Spinal cord (tissue), 10 donors: ENCODE measurements at places on chromosomes 12 and 14.

DNA sequence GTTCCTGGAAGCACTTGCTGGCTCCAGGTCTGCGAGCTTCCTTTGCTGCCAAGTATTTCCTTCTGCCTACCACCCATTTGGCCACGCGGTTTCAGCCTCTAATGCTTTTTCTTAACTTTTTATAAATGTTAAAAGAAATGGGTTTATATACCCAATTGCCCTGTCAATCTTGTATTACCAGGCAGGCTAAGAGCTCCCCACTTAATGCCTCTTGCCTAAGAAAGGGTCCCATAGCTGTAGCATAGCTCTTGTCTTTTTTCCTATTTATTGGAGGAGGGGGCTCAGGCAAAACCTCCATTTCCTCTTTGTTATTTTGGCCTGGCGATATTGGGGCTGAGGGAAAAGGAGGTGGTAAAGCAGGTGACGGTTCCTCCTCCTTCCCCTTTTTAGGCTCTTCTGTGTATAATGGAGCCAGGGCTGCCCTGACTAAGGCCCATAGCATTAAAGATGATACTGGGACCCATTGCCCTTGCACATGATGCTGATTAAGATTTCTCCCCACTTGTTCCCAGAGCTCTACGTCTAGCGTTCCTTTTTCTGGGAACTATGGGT, 21.6 kb upstream of the BLTP3B start:
- no peak for DNase-seq

DNA sequence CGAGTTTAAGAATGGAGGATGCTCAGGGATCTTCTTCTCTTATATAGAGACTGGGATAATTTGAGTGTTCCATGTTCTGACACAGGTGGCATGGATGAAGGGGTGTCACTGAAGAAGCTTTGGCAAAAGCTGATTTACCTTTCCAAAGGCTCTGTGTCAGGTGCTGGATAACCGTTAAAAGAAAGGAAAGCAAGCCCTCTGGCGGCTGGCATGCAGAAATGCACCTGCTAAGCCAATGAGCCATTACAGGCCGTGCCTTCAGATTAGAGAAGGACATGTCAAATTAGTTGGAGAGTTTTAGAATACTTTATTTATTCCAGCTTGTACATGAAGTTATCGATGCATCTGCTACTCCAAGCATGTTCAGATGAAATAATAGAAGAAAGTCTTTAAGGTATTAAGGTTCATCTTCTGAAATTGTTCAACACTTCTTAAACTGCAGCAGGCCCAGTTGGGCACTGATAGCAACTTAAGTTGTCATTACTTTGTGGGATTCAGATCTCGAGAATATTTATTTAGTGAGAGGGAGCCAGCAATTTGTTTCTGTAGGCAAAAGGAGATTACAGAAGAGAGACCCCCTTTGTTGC, 678.2 kb downstream of the NRXN3 start:
- peak; percentile 70 for DNase-seq

- no peak for DNase-seq
These were observed 234.6 kb downstream of the PCNX1 start for GRCh38 chr14:71141701-71142374.

DNA sequence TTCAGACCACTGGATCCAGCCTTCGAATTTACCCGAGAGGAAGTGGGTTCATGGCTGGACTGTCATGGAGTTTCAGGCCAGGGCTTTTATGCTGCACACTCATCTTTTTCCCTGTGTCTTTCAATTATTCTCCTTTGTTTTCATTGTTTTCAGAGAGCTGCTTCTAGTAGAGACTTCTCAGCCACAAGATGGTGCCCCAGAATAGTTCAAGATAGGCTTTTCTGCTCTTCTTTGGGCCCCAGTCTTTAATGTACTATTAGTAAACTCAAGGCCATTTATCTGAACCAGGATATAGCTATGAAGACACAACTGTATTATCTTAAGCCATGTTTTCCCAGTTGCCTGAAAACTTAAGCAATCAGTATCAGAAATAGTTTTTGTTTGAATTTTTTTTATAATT, 30.4 kb upstream of the PSMA6 start:
- no peak for DNase-seq

GRCh38 chr14:92190768-92191167, 69.0 kb downstream of the CPSF2 start:
- DNase-seq, result no peak

GRCh38 chr12:20189767-20190166, 178.6 kb upstream of the PDE3A start:
- DNase-seq, result no peak

DNA sequence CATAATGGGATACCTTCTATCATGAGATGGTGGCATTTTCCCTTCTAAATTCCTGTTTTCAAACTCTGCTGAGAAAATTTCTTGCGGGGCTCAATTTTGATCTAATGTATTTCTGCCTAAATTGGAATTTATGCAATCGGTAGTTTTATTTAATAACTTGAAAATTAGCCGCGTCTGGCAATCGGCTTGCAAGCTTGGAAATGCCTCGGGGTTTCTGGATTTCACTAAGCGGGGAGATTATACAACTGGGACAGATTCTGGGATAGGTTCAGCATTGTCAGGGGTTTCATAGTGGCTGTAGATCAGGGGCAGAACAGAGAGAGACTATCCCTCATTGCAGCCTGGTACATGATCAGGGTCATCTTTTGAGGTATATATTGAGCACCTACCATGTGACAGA, 8.6 kb downstream of the CCDC60 start:
- no peak for DNase-seq

DNA sequence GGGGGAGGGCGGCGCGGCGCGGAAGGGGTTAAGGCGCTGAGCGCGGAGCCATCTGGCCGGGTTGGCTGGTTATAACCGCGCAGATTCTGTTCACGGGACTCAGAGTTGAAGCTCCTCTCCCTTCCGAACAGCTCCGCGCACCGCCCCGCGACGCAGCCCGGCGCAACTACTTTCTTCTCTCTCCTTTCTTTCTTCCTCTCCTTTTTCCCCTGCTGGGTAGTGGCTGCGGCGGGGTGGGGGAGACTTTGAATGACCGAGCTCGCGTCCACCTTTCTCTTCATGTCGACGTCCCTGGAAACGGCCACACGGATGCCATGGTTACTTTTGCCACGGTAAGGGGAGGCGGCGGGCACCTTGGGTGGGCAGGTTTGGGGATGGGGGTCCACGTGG, at the start of gene NTF3:
Gene NTF3 (plus strand): TSS at position 98 of the 390 bp plus-strand sequence. CDS start 217 bp downstream, at position 315.
- peak; percentile 68 for DNase-seq

GRCh38 chr14:96494331-96494730, 7.9 kb upstream of the PAPOLA start:
- no peak for DNase-seq

GRCh38 chr12:25929142-25929541, 29.3 kb upstream of the RASSF8 start:
- DNase-seq, result no peak

DNA sequence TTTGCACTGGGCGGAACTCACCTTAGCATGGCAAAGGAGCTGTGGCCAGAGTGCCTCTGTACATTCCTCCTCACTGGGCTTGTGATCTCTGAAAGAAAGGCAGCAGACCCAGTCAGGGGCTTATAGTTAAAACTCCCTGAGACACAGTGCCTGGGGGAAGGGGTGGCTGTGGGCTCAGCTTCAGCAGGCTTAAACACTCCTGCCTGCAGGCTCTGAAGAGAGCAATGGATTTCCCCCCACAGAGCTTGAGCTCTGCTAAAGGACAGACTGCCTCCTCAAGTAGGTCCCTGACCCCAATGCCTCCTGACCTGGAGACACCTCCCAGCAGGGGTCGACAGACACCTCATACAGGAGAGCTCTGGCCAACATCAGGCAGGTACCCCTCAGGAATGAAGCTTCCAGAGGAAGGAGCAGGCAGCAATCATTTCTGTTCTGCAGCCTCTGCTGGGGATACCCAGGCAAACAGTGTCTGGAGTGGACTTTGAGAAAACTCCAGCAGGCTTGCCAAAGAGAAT, 327.5 kb upstream of the SLC16A7 start:
- no peak for DNase-seq

GRCh38 chr12:47731723-47732122, 6.4 kb upstream of the ENDOU start:
- no peak for DNase-seq

- no peak for DNase-seq
These were observed 70.1 kb upstream of the STRN3 start for GRCh38 chr14:31096255-31096654.

- DNase-seq, result no peak
These were observed 54.5 kb upstream of the TMEM260 start for GRCh38 chr14:56524971-56525677.

DNA sequence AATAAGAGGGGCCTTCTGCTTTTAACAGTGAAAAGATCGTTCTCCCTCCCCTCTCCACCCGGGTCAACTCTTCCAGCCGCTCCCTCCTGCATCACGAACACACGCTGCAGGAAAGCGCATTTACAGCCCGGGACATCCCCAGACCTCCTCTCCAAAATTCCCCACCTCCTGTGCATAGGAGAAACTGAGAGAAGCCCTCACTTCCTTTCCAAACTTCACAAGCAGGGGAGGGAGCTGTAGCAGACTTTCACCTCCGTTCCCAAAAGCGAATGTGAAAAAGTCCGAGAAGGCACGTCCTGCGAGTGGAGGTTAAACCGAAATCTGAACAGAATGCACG, 513 bp downstream of the BCAT1 start:
- DNase-seq, result no peak
